Glutamatergic neuron (in vitro differentiated cells): ENCODE measurements at places on chromosomes 3 and 15.
A peak's percentile ranks its signal among the peaks of the same experiment; 100 is the strongest.

DNA sequence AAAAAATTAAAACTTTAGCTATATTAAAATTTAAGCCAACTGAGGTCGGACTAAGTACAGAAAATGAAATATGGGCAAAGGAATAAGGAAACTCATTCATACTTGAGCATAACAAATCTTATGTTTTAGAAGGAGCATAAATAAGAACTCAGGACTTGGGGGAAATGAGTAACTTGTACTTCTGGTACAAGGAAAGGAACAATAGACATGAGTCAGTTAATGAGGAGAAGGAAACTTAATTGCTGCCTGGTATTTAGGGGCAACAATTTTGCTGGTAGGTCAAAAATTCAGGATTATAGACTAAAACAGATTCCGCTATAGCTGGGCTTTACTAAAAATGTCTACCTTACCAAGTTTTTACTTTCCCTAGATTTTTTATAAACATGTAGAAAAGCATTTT lies 113.1 kb downstream of the MYO5A start:
- DNase-seq, result no peak

DNA sequence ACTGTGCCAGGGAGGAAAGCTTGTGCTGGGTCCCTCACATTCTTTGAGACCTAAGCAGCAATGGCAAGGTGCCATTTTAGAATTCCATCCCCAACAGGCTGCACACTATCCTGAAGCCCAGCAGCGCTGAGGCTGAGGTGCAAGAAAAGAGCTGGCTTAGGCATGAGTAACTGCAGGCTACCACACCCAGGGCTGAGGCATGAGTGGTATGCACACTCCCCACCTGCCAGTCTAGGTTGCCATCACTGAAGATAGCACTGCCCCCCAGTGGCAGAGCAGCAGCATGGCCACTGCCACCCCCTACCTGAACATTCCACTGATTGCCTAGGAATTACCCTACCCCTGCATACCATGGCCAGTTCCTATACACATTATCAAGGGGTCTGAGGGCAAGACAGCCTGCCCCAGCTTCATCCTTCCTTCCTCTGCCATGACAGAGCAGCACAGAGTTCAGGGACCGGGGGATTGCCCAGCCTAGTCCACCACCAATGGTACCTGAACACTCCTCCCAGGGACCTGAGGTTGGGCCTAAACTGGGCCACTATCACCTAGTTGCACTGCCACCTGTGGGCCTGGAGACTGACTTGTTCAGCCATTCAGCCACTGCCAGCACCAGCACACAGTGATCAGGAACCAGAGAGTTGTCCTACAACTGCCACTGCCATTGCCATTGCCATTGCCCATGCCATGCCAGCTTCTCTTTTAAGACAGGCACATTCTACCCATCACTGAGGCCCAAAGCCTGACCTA lies 129.8 kb downstream of the SATB1 start:
- peak; percentile 29 for DNase-seq

- DNase-seq, result no peak
Observed at GRCh38 chr3:25542492-25543039, 114.5 kb downstream of the RARB start.

- no peak for DNase-seq
Observed at GRCh38 chr15:62649793-62650420, 392.6 kb upstream of the TPM1 start.

DNA sequence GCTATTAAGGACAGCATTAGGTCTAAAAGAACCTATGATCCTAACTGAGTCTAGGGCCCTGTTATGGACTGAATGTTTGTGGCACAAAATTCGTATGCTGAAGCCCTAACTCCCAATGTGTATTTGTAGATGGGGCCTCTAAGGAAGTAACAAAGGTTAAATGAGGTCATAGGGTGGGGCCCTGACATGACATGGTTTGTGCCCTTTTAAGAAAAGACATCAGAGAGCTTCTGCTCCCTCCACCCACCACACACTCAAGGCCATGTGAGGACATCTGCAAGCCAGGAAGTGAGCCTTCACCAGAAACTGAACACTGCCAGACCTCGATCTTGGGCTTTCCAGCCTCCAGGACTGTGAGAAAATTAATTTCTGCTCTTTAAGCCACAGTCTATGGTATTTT lies 49.2 kb downstream of the PHC3 start:
- no peak for DNase-seq

DNA sequence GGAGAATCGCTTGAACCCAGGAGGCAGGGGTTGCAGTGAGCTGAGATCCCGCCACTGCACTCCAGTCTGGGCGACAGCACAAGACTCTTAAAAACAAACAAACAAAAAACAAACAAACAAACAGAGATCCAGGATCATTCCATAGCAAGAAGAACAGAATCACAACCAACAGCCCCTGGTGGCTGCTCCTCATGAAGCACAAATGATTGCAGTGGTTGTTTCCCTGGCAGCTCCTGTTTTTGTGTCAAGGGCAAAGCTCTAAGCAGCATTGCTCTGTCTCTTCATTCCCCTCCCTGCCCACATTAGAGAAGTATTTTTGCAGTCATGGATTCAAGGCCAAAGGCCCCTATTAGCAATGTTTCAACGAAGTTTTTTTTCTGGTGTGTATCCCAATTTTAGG lies 25.8 kb upstream of the BLM start:
- DNase-seq, result no peak

DNA sequence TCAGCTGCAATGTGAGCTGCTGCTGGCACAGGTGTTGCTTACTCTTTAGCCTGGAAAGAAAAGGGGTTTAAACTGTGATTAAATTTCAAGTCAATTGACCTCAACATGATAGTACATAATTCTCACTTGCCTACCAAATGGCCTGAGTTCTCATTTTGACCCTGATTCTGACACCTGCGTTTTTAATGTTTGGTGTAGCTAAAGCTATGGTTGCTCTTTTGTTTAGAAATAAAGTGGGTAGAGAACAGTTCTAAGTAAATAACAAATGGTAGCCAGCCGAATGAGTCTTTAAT lies 100.8 kb upstream of the SOX2 start:
- no peak for DNase-seq

DNA sequence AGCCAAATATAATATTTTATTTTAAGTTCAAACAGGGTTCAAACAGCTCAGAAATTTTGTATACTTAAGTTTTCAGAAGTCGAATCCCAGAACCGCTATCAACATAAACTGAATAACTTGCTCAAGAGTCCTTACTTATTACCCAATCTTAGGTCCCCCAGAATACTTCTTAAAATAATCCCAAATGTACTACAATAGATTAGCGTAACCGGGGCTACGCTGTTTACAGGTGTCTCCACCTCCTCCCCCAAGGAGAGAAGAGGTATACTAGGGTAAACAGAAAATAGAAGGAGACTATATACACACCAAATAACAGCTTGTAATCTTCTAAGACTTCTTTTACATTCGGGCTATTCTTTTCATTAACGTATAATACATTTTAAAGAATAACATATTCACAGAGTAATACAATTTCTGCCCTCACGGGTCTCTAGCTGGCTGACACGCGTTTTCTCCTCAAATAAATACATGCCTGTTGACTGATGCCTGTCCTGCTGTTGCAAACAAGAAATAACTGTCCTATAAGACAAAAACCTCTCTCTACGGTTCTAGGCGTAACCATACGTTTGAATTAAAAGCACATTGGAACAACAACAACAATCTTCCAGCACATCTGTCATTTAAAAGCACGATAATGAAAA lies 1.3 kb downstream of the DENND4A start:
- no peak for DNase-seq

DNA sequence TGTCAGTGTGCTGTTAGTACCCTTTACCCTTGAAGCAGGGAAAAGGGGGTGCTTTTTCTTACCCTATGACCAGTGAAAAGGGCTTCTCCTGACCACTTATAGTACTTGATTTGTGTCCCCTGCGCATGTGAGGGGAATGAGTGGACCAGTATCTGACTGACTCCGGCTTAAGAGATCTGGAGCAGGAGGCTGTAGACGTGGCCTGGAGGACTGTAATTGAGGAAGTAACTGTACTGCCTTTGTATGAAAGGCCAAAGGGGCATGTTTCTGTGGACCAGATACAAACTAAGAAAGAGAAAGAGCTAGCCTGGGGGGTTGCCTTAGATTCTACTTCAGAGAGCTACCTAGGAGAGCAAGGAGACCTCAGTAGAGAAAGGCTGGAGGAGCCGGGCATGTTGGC lies 89.9 kb upstream of the TBL1XR1 start:
- DNase-seq, result no peak

- no peak for DNase-seq
Observed at GRCh38 chr3:77449459-77450350, 409.8 kb downstream of the ROBO2 start.

GRCh38 chr15:90322538-90322937 lies 29.5 kb upstream of the ZNF774 start:
- no peak for DNase-seq

GRCh38 chr15:80926126-80926525 lies 63.5 kb downstream of the MESD start:
- DNase-seq, result no peak

- no peak for DNase-seq
Observed at GRCh38 chr3:66661628-66662027, 160.8 kb upstream of the LRIG1 start.

GRCh38 chr3:157285141-157285540 lies 125.2 kb upstream of the CCNL1 start:
- DNase-seq, result no peak

DNA sequence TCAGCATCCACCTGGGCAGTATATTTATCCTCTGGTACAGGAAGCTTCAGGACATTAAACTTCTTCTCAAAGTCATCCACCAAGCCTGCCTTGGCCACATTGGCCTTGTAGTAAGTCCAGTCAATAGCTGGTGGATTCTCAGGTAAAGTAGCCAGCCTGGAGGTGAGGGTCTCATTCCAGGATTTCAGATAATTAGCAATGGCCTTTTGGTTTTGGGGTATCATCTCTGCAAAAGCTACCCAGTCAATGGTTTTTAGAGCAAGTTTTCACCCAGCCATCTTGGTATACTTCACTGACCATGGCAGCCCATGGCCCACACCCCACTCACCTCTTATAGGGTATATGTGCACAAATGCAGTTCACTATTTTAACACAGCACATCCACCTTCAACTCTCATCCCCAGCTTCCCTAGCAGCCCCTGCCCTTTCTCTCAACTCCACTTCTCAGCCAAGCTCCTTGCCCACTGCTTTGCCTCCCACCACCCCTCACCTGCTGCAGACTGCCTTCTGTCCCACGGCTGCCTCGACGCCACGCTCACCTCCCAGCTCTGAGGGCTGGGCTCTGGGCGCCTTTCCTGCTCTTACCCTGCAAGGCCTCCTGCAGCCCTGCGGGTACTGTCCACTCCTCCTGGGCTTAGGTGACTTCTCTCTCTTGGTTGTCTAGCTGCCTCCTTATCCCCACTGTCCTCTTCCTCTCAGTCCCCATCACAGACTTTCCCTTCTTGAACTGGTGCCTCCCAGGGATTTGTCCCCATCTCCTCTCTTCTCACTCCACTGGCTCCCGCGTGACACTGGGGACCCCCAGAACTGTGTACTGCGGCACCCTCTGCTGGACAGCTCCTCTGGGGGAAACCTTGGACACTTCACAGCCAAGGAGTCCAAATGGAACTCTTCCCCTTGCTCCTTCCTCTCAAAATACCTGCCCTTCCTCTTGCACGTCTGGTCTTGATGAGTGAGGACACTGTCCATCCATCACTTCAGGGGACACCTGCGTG lies 1.7 kb upstream of the TGM5 start:
- DNase-seq, result no peak

- no peak for DNase-seq
Observed at GRCh38 chr15:81166636-81167305, 29.9 kb upstream of the IL16 start.

DNA sequence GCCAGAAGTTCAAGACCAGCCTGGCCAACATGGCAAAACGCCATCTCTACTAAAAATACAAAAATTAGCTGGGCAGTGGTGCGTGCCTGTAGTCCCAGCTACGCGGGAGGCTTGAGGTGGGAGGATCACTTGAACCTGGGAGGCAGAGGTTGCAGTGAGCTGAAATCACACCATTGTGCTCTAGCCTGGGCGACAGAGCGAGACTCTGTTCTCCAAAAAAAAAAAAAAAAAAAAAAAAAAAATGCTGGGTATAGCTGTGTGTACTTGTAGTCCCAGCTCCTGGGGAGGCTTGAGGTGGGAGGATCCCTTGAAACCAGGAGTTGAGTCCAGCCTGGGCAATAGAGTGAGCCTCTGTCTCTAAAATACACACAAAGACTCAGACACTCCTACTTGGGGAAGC lies 32.0 kb downstream of the PPP1R2 start:
- no peak for DNase-seq

- no peak for DNase-seq
Observed at GRCh38 chr15:45093013-45093412, 21.0 kb downstream of the DUOX2 start.

DNA sequence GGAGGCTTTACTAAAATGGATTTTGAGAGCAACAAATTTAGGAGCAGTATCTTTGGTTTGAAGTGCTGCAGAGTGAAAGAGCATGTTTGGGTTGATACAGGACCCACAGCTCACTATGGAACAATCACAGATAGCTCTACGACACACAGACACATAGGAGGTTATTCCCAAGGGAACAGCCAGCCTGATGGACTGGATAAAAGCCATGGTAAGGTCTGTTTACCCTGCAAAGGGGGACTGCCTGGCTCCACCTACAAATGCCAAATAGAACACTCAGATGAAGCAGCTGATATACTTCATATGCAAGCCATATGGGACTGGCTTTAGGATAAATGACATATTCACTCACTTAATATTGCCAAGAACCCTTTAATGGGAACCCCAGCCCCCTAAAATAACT lies 75.4 kb downstream of the CDC25A start:
- peak; percentile 20 for DNase-seq

DNA sequence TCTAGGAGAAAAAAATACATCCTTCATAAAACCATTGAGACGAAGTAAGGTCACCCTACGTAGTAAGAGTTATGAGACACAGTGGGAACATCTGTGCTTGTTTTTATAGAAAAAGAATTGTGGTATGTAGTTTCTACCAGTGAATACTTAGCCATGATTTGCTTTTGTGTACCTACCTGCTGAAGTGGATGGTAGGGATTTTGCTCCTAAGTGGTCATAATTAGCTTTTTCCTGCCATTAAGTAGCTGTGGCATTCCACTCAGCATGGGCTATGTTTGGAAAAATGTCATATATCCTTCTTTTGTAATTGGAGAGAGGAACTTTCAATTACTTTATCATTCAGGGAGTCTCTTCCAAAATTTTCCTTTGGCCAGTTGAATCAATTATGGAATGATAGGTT lies 63.7 kb downstream of the CHD2 start:
- DNase-seq, result no peak

- no peak for DNase-seq
Observed at GRCh38 chr3:197847866-197848401, 56.9 kb downstream of the LRCH3 start.

- peak; percentile 93 for DNase-seq
Observed at GRCh38 chr15:40357723-40358470, at the start of gene DISP2. Gene DISP2, plus strand, starts transcription at chr15:40358219. Its CDS starts 103 bp downstream, at chr15:40358322.

DNA sequence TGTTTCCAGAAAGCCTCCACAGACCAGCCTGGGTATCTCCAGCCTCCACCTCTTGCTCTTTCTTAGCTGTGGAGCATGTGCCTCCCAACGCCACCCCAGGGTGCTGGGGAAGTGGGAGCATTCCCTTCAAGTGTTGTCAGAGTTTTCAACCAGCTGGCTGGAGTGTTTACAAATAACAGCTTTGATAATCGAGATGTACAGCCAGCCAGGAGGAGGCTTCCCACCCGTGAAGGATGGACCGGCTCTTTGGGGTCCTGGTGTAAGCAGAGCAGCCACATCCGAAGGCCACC lies 8.5 kb upstream of the OXTR start:
- DNase-seq, result no peak

GRCh38 chr3:177824841-177825240 lies 627.6 kb upstream of the TBL1XR1 start:
- no peak for DNase-seq

- DNase-seq, result no peak
Observed at GRCh38 chr3:139098391-139098790, 53.7 kb upstream of the PRR23C start.
